D721Med (cell line): ENCODE measurements at places on chromosomes 6 and 20.

DNA sequence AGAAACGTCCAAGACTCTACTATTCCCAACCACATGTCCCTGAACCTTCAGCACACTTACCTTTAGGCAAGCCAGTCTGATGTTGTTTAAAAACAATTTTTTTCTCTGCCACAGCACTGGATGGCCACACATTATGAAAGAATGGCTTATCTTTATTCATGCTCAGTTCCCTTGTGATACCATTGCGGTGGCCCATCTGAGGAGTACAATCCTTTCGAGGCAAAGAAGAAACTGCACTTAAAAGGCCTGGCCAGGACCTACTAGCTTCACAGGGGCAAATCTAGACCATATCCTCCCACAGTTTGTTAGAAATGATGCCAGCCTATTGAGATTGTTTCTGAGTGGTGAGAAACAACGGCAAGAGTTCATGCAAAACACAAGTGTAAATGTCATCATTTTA is 88.4 kb upstream of the PLEKHG1 start:
- DNase-seq = no peak

GRCh38 chr20:45052698-45053429 is 48.1 kb downstream of the KCNS1 start:
- DNase-seq = no peak

- no peak for DNase-seq
Measured at GRCh38 chr20:61233590-61233989, 18.5 kb upstream of the CDH4 start.

- DNase-seq = no peak
Measured at GRCh38 chr20:21901470-21902275, 196.2 kb downstream of the PAX1 start.

GRCh38 chr6:7554533-7555275 is 13.2 kb downstream of the DSP start:
- no peak for DNase-seq

- DNase-seq = no peak
Measured at GRCh38 chr6:24445704-24446103, 43.0 kb downstream of the MRS2 start.

DNA sequence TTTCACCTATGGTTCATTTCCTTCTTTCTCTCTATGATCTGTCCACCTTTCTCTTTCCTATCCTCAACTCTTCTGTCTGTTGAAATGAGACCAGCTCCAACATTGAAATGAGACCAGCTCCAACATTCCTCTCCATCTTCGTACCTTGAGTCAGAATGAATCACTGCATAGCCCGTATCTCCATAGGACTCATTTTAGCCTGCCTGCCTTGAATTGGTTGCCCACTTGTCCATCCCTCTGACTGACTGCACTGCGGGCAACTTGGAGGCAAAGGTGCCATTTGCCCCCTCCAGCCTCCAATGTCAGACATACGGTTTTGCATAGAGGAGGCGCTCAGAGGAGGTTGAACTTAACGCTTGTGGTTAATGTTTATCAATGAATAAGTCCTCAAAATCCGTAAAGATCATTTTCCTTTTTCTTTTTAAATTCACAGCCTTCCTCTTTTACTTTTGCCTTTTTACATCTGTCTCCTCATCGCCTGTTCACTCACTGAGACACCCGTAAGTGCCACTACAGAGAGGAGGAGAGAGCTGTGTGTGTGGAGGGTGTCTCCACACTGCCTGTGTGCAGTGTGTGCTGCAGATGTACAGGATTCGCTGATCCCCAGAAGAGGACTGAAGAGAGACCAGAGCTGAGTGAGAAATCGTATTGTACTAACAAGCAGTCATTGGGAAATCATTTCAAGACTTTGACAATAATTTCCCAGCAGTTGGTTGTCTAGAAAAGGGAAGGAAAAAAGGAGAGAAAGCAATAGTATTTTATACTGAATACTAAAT is 579.6 kb upstream of the MAP3K7 start:
- no peak for DNase-seq

GRCh38 chr6:168273441-168274036 is 46.0 kb downstream of the DACT2 start:
- DNase-seq = no peak

GRCh38 chr6:42390228-42390934 is 61.3 kb downstream of the TRERF1 start:
- no peak for DNase-seq

GRCh38 chr20:57592263-57593092 is 27.7 kb downstream of the ZBP1 start:
- no peak for DNase-seq

DNA sequence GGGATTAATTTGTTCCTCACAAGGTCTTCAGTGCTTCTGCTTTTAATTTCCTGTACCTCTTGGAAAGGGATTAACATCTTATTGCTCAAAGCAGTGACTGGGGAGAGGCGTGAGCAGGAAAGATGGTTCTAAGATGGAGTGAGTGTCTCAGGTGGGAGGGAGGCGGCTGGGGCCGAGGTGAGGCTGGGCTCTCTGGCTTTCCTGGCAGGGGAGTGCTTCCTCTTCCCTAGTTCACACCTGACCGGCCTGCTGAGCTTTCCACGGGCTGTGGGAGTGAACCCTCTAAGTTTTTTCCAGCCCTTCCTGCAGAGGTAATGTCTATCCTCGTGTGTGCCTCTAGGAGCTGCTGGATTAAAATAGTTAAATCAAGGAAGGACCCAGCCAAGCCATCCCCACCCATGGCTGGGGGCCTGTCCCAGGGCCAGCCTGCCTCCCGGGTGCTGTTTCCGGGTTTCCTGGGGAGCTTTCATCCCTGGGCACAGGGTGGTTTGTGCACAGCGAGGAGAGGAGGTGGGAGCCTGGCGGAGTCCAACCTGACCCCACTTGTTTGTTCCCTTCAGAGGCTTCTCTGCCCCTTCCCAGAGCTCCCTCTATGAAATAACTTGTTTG is 179.1 kb downstream of the TFAP2C start:
- DNase-seq = no peak
